ENCODE measurements at places on chromosomes 1 and 21.

GRCh38 chr1:221371705-221372104 lies 370.2 kb downstream of the DUSP10 start:
- ATAC-seq, result no peak

- ATAC-seq, result no peak
Measured at GRCh38 chr1:78843111-78843510, 163.4 kb downstream of the ADGRL4 start.

DNA sequence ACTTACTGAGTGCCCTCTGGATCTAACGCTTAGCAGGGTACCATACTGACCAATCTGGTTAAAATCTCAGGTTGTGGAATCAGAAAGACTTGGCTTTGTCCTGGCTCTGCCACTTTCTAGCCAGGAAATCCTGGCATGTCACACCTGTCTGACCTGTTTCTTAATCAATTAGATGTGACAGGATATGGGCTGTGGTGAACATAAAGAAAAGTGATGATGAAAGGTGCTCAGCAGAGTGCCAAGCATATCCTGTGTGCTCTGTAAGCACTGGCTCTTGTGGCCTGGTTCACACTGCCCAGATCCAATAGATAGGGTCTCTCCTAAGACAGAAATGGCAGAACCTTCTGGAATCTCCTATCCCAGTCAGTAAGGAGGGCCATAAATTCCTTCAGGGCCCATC lies 53.9 kb downstream of the PHC2 start:
- no peak for ATAC-seq

GRCh38 chr1:178031856-178032320 lies 62.0 kb upstream of the RASAL2 start:
- ATAC-seq, result peak; percentile 71

DNA sequence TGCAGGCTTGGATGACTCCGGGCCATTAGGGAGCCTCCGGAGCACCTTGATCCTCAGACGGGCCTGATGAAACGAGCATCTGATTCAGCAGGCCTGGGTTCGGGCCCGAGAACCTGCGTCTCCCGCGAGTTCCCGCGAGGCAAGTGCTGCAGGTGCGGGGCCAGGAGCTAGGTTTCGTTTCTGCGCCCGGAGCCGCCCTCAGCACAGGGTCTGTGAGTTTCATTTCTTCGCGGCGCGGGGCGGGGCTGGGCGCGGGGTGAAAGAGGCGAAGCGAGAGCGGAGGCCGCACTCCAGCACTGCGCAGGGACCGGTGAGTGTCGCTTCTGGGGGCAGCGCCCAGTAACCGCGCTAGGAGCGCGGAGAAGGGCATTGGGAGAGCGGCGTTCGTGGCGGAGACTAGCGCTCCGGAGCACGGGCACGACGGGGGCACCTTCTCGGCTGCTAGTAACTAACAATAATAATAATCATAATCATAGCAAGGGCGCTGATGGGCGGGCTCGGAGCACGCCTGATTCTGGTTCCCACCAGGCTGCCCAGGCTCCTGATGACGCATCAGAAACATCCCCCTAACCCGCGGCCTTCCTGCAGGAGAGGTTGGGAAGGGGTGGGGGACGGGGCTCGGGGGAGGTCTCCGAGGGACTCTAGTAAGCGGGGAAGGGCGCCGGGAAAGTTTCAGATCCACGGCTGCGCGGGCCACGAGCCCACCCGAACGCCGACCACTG lies at the start of gene MX1:
TSS of gene MX1 (plus strand) at position 286 of the 722 bp plus-strand sequence. CDS start 5,832 bp downstream, outside the sequence.
- ATAC-seq, result peak; percentile 93

DNA sequence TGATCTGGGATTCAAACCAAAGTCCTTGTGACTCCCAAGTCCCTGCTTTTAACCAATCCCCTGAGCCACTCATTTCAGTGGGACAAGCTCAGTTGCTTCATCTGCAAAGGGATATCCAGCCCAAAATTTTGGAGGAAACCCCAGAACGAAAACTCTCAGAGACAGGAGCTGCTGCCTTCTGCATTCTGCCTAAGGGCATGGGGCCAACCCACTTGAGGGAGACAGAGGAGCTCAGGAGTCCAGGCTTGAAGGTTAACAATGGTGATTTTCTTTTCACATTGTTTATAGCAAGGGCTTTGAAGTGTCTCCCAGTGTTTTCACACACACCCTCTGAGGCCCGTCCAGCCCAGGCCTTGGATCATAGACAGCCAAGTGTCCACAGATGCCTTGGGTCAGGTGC lies 148.1 kb upstream of the CTTNBP2NL start:
- no peak for ATAC-seq

DNA sequence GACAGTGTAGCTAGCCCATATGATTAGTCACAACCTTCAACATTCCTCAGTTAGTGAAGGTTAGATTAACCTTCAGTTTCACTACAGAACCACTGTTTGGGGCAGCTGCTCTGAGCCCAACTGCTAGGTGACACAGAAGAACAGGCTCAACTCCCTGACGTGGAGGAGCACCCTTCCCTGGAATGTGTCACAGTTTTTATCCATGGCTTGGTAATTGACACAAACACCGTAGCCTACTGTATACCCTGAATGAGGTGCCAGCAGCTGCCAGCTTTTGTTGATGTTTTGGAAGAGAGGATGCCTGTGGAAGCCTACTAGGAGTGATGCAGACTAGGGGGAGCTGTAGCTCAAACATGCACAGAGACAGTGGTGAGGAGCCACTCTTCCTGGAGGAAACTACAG lies 56.6 kb upstream of the CR2 start:
- ATAC-seq, result no peak

- no peak for ATAC-seq
Measured at GRCh38 chr1:202187041-202187671, 6.4 kb upstream of the LGR6 start.

GRCh38 chr1:174204697-174205308 lies 45.5 kb downstream of the RABGAP1L start:
- peak; percentile 55 for ATAC-seq

- ATAC-seq, result no peak
Measured at GRCh38 chr1:114756949-114757454, 782 bp downstream of the CSDE1 start.

DNA sequence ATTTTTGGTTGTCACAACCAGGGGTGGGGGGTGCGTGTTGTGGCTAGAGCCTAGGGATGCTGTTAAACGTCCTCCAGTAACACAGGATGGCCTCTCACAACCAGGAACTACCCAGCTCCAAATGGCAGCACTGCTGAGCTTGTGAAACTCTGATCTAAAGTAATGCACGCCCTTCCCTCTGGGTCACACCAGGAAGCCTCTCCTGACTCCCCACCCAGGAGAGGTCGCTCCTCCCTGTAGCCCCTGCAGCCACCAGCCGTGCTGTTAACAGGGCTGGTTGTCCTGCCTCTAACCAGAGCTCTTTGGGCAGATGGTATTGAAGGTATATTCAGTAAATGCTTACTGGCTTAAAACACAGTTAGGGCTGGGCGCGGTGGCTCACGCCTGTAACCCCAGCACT lies 73.2 kb downstream of the NKAIN1 start:
- no peak for ATAC-seq

- ATAC-seq, result peak; percentile 87
Measured at GRCh38 chr21:25298512-25299491, 308.5 kb downstream of the MRPL39 start.

- ATAC-seq, result no peak
Measured at GRCh38 chr1:213530611-213531320, 457.0 kb upstream of the PROX1 start.

GRCh38 chr21:44353191-44353970 lies at the start of gene TRPM2:
Gene TRPM2 (plus strand): TSS chr21:44353621. CDS start chr21:44353701, 80 bp downstream.
- peak; percentile 48 for ATAC-seq

DNA sequence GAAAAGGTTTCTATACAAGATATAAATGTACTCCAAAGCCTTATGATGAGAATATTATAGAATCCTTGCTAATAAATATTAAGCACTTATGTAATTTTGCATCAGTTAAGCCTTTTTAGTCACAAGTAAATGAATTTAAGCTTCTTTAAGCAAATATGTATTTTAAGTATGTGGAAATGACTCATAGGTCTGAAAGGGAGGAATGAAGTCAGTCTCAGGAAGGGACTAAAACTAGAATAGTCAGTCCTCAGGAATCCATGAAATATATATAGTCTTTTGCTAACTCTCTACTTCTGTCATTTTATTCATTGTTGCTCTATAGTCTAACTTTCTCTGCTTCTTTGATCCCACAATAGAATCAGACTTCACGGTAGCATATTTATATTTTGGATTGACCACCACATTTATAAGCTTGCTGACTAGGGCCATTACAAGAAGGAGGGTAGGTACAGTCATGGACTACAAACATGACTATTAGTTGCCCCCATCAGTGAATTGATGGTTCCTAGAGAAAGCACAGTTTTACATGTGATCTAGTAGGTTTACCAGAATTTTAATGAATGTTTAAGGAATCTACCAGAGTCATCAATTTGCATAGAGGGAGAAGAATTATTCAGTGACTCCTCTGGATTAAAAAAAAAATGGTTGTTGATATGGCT lies 20.2 kb upstream of the RABGGTB start:
- no peak for ATAC-seq

DNA sequence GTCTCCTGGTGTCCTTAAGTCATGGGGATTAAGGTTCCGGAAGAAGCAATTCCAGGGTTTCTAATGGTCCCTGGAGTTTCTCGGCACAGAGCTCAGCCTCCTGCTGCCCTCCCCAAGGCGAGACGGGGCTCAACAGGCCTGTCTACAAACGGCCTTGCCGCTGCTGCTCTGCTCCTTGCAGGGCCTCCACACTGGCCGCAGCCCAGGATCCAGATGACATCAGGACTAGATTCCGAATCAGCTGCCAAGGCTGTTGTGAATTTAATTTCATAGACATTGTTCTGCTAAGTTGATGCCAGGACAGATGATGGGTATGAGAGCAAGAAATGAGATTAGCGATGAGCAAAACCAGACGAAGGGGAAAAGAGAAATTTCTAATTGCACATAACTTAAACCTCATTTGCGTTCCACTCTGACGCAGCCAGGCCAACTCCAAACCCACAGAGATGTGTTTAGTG lies 103.6 kb upstream of the BACE2 start:
- no peak for ATAC-seq

DNA sequence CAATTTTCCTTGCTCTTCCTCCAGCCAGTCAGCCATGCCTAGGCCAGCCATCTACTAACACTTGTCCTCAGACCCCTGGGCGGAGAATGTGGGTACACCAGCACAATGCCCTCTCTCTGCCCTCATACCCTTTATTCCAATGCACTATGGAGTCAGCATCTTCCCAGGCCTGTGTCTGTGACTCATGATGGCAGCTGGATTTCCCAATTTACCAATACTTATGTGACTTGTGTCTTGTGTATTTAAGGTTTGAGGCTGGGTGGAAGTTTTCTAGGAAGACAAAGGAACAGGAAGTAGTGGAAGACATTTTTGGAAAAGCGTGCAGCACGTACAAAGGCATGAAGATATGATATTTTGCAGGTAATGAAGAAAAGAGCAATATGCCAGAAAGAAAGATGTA lies 114.3 kb downstream of the NMNAT2 start:
- no peak for ATAC-seq

GRCh38 chr1:26533951-26534509 lies 4.5 kb downstream of the RPS6KA1 start:
- ATAC-seq, result no peak

GRCh38 chr1:230861970-230862595 lies 6.2 kb downstream of the C1orf198 start:
- no peak for ATAC-seq

DNA sequence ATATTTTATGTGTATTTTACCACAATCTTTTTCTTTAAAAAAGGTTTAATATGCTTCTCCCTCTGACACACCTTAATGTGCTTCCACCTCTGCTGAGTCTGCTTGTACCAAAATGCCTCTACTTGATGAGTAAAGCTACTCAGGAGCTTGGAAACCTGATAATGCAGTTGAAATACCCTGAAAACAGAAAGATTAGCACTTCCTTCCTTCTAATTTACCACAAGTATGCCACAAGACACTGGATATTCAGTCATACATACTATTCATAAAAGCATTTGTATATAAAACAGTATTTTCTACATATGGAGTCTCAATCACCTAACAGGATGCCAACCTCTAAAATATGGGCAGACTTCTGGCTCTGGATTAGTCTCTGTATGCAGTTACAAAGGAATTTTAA lies 55.0 kb downstream of the SLC35D1 start:
- no peak for ATAC-seq

DNA sequence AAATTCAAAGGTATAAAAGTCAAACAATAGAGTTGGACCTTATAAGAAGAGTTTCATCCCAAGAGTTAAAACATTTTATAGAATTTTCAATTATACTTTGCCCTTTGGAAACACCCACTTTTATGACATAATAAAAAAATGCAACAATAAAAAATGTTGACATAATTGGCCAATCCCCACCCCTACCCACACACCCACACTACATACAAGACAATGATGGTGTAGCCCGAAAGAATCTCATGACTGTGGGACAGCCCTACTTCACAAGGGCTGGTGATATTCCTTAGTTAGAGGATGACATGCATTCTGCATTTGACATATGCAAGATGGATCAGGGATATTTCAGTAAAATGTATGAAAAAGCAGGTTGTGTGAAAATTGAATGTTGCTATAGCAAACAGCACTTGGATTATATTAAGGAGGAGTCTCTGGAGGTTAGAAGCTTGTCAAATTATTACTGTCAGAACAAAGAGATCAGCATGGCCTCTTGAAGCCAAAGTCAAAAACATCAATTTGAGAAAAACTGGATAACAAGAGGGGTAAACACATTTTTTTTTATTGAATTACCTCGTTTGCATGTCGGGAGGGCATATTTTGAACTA lies 133.0 kb upstream of the SAMSN1 start:
- ATAC-seq, result no peak

- ATAC-seq, result no peak
Measured at GRCh38 chr21:35225573-35225972, 176.5 kb upstream of the RUNX1 start.

DNA sequence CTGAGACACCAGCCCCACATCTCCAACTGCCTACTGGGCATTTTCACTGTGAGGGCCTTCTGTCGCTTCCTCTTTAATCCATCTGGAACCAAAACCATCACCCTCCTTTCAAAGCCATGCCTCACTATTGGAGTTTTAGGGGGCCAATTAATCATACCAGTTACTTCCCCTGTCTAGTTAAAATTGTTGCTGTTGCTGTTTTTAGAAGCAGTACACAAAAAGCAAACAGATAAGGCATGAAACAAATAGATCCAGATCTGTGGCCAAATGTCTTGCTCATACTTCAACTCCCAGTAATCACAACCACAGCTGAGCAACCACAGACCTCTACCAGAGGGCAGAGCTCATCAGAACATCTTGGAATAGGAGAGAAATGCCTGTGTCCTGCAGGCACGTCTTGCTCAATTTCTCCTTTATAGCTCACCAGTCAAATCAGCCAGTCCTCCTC lies 133.8 kb upstream of the C1orf105 start:
- ATAC-seq, result no peak

GRCh38 chr1:216903382-216903740 lies 180.1 kb upstream of the ESRRG start:
- no peak for ATAC-seq

DNA sequence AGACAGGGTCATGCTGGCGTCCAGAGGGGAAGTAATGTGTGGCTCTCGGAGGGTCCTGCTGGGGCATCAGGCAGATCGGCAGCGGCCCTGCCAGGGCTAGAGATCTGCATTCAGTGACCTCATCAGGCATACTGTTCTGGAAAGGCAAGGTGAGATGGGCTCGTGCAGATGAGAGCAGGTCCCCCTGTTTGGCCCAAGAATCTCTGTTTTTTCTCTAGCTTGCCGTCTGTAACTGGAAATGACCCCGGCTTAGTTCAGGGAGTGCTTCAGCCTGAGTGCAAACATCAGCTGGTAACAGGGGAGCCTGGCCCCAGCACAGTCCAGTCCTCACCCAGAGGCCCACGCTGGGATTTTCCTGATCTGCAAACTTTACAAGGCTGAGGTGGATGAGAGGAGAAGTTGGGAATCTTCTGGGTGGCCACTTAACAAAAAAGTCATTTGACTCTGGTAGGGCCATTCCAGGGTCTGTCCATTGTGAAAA lies 2.1 kb downstream of the FAM163A start:
- ATAC-seq, result no peak

Measured in stimulated activated memory B cell treated with anti-CD40 and anti-IgM and Interleukin-4, amounts not matched to agents 10 μg/mL and 1 μg/mL and 100 μg/mL, for 72 hours (primary cell).